ENCODE measurements at places on chromosomes 4 and X. TPM values are rescaled to one million over a fixed set of nuclear protein-coding genes. Genes with fewer than 3 reads are reported as not detected.

TREX2 gene
- 0.48 TPM for total RNA-seq

F8 gene
- total RNA-seq = 28.1 TPM

SATL1 gene
- total RNA-seq = not detected

SLC2A9 gene
- total RNA-seq = 10.3 TPM

TLL1 gene
- total RNA-seq = 9.8 TPM

All from posterior vena cava (tissue), 2 donors.